ENCODE measurements at places on chromosomes 2 and 18. TPM values are rescaled to one million over a fixed set of nuclear protein-coding genes. Genes with fewer than 3 reads are reported as not detected.

GRCh38 chr2:135004005-135004746 is 43.1 kb downstream of the MAP3K19 start:
- DNase-seq, result peak; percentile 23

DNA sequence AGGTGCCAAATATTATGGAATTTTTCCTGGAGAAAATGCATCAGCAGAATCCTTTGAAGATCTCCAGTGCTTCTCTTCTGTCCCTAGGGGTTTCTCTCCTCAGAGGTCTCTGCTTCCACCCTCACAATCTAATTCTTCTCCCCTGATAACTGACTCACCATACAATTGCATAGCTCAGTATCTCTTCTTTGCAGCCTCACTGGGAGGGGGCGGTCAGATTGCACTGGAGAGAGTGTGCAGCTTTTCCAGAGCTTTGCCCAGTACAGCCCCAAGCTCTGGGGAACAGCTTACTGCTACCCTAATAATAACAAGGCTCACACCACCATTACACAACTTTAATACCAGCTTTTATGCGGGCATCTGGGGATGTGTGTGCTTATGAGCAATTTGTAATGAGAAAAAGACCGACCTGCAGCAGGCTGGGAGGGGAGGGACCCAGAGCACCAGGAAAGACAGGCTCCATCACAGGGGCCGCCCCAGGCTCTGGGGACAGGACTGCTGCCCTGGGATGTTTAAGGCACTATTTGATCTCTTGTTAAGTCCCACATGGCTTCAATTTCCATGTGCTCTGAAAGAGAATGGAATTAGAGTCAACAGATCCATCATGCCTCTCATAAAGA is 276.6 kb upstream of the SIX2 start:
- no peak for DNase-seq

DNA sequence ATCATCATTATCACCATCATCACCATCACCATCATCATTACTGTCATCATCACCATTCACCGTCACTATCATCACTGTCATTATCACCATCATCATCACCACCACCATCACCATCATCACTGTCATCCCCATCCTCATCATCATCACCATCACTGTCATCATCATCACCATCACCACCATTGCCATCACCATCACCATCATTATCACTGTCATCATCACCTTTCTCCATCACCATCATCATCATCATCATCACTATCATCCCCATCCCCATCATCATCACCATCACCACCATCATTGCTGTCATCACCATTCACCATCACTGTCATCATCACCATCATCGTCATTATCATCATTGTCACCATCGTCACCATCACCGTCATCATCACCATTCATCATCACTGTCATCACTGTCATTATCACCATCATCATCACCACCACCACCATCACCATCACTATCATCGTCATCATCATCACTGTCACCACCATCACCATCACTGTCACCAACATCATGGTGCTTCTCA is 9.8 kb downstream of the HPCAL1 start:
- no peak for DNase-seq

- no peak for DNase-seq
Measured at GRCh38 chr2:121664086-121664485, 14.8 kb upstream of the CLASP1 start.

DNA sequence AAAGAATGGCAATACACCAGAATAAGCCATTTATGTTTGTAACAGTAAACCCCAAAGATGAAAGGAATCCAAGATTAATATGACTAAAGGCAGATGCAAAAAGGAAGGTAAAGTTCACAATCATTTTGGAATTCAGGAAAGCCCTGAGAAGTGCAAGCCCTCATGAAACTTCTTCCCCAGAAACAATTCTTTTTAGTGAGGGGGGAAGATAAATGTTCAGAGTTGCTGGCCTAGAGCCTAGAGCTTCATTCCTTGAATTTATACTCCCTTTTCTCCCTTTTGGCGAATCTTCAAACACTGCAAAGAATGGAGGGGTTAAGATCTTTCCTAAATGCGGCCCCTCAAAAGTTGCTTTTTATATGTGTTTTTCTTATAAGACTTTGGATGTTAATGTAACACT is 368.8 kb downstream of the MEIS1 start:
- no peak for DNase-seq

DNA sequence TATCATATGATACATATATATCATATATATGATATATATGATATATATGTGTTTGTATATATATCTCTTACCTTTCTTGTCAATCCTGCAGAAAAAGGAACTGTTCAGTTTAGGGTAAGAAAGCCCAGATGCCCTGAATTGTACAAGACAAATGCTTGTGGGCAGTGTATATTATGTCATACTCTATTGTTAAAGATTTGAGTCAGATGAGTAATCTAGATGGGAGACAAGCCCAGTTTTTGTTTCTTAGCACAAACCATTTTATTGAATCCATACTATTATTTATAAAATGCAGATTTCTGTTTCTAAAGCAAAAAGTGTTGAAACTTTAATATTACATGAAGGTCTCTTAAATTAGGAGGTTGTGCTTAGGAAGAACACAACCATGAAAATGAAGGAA is 90.6 kb downstream of the VRK2 start:
- no peak for DNase-seq

- DNase-seq, result no peak
Measured at GRCh38 chr2:104804148-104804890, 49.6 kb upstream of the POU3F3 start.

DNA sequence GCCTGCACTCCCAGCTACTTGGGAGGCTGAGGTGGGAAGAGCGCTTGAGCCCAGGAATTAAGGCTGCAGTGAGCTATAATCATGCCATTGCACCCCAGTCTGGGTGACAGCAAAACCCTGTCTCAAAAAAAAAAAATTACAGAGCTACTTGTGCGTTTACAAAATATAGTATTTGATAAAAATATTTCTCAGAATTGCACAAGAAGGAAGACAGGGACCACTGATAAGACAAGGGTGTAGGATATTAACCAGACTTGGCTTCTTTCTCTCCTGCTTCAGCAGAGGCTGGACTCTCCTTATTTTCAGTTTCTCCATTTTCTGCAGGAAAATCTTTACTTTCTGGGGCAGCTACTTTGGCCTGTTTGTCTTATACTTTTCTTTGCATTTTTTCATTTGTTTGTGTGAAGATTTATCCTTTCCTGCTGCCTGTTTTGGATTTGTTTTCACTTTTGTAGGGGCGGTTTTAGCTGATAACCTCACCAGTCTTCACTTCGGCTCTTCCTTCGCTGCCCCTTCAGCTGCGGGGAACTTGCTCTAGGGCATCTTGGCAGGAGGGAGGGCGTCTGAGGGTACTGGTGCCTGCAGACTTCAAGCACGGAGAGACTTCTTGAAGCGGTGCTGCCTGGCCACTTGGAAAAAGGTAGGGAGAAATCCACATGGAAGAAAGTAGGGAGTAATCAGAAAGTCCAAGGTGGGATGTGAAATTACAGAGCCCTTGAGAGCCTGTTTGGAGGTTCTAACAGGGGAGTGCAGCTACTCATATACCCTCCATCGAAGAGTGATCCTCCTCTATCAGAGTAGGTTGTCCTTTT is 14.9 kb upstream of the ZDBF2 start:
- no peak for DNase-seq

DNA sequence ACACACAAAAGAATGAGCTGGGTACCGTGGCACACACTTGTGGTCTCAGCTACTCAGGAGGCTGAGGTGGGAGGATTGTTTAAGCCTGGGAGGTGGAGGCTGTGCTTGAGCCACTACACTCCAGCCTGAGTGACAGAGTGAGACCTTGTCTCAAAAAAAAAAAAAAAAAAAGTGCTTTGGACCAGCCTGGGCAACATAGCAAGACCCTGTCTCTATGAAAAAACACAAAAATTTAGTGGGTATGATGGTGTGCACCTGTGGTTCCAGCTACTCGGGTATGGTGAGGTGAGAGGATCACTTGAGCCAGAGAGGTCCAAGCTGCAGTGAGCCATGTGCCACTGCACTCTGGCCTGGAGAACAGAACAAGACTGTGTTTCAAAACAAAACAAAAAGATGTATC is 10.4 kb downstream of the ZNF512 start:
- DNase-seq, result no peak

- no peak for DNase-seq
Measured at GRCh38 chr2:147688242-147688641, 156.6 kb upstream of the ACVR2A start.

GRCh38 chr2:227973241-227973640 is 101.8 kb downstream of the DAW1 start:
- DNase-seq, result no peak

DNA sequence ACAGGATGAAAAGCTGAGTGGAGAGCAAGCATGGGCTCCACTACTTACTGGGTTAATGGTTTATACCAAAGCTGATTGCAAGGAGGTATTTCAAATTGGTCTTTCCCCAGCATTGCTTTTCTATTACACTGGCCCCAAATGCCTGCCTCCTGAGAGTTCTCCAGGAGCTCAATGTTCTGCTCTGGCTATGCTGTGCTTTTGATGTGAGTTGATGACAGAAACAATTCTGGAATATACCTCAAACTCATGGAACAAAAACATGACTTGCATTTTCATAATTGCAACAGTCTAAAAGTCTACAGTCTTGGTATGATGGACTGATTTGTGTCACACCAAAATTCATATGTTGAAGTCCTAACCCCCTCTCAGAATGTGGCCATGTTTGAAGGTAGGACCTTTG is 258.0 kb downstream of the CDH20 start:
- no peak for DNase-seq

DNA sequence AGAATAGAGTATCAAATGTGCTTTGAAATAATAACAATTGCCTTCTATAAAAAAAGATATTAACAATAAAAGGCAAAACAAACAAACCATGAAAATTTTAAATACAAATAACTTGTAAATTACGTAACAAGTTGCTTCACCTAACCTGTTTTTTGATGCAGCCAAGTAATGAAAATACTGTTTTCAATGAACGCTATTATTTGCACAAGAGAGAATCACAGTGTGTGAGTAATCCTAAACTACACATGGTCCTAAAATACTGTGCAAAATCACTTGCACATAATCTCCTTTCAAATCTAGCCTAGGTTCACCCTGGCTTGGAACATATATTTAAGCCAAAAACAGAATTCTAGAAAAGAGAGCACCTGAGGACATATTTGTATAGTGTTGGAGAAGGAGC is 98.9 kb downstream of the CCDC148 start:
- DNase-seq, result no peak

Gene INHBB
- 35.3 TPM for total RNA-seq

Gene WDR43
- total RNA-seq, result 35.9 TPM

Gene IL1R2
- total RNA-seq, result 0.76 TPM

Gene LTBP1
- 22.1 TPM for total RNA-seq

Gene PAX8
- under 0.01 TPM for total RNA-seq

Gene NIF3L1
- 14.4 TPM for total RNA-seq

Gene CD8B2
- not detected for total RNA-seq

Gene SCYGR3
- total RNA-seq, result not detected

Gene EPB41L3
- 4.5 TPM for total RNA-seq
